ENCODE measurements at places on chromosomes 12 and 14.

GRCh38 chr12:19669793-19670192 is 230.5 kb downstream of the AEBP2 start:
- no peak for DNase-seq

- no peak for DNase-seq
Measured at GRCh38 chr12:71969330-71969729, 30.7 kb downstream of the TPH2 start.

DNA sequence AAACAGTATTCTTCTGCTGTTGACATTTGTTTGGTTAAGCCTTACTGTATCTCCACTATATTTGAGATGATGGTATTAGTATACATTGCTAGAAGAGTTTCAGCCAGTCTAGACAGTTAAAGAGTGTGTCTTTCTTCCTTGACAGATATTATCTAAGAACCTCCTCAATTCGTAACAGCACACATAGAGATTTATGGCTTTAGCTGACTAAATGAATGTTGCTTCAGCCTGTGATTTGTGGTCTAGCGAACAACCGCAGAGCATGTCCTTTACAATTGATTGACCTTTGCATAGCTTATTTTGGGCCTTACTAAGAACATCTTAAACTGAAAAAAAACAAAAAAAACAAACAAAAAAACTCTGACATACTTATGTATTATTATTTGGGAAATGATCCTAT is 122.2 kb downstream of the DAAM1 start:
- no peak for DNase-seq

GRCh38 chr14:36755756-36756155 is 94.1 kb downstream of the PAX9 start:
- no peak for DNase-seq

DNA sequence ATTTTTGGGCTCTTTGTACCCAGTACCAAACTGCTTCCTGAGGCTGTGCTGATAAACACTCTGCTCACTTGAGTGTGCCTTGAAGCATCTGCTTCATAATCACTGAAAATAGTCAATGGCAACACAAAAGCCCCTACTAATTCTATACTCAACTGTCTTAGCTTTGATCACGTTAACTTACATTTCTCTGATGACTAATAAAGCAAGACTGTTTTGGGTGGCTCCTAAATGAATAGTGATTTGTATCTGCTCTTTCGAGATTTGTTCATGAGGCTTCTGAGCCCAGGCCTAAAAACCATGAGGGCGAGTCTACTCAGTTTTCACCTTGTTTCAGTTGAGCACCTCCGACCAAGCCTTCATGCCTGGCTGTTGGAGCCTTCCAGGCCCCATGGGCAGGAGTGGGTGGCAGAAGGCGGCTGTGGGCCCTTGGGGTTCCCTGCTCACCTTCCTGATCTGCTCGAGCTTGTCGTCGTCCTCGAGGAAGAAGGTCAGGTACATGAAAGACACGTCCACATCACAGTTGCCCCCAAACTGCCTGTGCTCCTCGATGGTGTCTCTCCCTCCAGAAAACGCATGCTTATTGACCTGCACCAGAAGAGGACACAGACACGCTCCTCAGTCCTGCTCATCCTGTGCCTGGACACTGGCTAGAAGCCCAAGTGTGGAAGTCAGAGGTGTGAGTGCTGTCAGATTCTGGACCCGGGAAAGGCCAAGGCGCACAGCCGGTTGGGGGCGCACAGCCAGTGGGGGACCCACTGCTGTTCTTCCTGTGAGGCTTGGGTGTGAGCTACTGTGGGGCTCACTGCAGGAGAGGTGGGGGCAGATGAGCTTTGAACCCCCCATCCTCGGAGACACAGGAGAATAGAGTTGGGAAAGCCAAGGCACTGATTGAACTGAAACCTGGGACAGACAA is 13.7 kb downstream of the SLC25A47 start:
- DNase-seq, result no peak

DNA sequence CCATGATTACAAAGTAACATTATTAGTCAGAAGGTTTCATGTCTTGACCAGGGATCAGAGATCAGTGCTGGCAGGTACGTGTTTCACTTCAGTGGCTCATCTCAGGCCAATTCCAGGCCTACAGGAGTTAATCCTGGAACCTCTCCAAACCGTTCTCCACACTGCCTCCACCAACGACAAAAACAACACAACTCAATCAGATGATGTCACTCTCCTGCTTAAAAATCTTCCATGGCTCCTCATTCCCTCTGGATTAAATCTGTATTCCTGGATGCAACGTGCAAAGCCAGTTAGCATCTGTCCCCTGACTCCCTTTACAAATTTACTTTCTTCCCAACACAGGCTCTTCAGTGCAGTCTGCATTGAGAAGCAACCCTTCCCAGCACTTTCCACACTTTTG is 34.3 kb upstream of the TXNRD1 start:
- no peak for DNase-seq

GRCh38 chr12:118055865-118056773 is 4.9 kb downstream of the WSB2 start:
- no peak for DNase-seq

- DNase-seq, result no peak
Measured at GRCh38 chr12:24084800-24085199, 135.3 kb upstream of the SOX5 start.

DNA sequence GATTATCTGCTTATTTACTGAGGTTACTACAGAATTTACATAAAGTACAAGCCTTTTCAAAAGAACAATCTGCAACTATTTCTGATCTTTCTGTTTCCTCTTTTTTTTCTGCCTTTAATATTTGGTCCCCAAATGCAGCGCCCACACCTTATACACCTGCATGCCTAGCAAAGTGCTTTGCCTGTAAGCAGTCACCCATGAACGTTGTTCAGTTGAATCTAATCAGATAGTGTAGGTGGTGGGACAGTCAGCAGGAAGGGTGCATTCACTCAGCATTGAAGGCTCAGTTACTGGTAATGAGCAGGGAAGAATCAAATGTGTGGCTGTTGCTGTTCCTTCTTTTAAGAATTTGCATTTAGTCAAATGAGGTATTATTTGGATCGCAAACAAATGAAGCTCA is 108.4 kb downstream of the GPR135 start:
- no peak for DNase-seq

DNA sequence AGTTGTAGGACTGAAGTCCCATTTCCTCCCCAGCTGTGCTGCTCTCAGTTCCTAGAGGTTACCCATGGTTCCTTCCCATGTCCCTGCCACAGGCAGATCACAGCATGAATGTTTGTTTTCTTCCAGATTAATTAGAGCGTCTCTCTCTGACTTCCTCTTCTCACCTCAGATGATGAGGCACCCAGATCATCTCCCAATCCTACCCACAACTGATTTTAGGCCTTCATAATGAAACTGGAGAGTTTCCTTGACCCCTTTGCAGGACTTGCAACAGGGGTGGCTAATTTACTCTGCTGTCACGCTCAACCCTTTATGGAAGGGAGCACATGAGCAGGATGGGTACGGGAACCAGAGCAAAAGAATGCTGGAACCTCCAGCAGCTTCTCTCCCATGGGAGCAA is 32.1 kb upstream of the TXNRD1 start:
- no peak for DNase-seq

DNA sequence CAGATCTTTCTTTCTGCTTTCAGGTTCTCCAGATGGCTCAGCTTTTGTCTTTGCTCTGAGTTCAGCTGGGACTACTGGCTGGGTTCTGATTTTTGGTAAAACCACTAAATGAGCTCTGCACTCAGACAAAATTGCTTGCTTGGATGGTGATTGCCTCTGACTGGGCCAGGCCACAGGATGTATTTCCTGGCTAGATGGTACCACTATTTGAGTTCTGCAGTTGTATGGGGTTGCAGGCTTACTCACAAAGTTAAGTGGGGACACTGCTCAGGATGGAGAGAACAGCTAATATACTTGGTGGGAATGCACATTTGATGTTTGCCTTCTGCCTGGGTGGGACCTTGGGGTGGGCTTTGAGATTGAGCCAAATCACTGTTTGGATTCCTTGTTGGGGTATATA is 14.0 kb upstream of the OR4Q3 start:
- DNase-seq, result no peak

GRCh38 chr14:89720741-89721729 is 233.5 kb downstream of the EFCAB11 start:
- DNase-seq, result no peak

GRCh38 chr12:14272956-14273912 is 92.2 kb upstream of the ATF7IP start:
- peak; percentile 56 for DNase-seq

- no peak for DNase-seq
Measured at GRCh38 chr14:61262082-61262481, 19.1 kb downstream of the TMEM30B start.

All from NCI-H2081 treated with DMSO at 0.1 percent for 48 hours (cell line).